Sciatic nerve (tissue), 2 donors: ENCODE measurements at places on chromosomes 3 and 15.

GRCh38 chr3:57063032-57063431 lies 2.6 kb downstream of the SPATA12 start:
- DNase-seq, result no peak

DNA sequence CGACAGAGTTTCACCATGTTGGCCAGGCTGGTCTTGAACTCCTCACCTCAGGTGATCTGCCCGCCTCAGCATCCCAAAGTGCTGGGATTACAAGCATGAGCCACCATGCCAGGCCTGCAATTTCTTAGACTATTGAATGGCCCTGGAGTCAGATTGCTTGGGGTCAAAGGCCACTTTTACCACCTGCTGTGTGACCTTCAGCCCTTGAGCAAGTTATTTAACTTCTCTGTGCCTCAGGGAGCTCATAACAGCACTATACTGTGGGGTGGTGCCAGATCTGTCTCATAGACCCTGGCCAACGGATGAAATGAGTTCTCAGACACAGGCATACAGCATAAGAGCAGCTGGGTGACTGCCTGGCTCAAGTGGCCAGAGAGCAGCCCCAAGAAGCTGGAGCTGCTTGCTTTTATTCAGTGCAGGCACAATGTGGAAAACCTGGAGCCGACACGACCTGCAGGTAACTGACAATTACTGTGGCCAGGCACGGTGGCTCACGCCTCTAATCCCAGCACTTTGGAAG lies 44.9 kb upstream of the FURIN start:
- no peak for DNase-seq

GRCh38 chr15:76682833-76683232 lies 222.3 kb downstream of the SCAPER start:
- no peak for DNase-seq

DNA sequence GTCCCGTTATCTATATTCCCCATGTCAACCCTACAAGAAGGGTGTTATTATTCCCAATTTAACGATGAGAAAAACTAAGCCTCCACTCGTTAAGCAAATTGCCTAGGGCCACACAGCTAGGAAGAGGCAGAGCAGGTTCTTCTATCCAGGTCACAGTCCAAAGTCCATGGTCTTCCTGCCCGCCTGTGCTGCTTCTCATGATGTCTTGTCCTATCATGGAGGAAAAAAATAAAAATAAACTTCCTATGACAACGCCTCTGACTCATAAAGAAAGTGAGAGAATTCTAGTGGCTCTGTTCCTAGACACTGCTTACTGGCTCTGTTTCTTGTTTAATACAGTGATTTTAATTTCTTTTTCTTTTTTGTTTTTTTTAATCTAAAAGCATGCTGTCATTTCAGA lies 9.7 kb downstream of the COL8A1 start:
- DNase-seq, result no peak

GRCh38 chr3:195352895-195353488 lies 82.0 kb upstream of the XXYLT1 start:
- DNase-seq, result no peak

DNA sequence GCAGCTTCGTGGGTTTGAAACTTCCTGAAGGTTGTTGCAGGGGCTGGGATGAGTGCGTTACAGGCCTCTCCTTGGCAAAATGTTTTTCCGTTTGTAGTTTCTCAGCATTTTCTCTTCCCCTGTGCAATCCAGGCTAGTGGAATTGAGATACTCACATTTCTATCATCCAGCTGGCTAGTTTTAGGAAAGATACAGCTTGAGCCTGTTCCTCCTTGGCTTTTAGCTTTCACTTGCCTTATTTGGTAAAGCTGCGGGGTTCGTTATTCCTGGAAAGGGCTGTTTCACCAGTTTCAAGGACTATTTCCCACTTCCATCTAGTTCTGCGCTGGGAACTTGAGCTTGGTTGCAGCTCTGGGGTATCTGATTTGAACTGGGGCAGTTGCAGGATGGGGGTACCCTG lies 90.3 kb downstream of the ITPR1 start:
- no peak for DNase-seq

DNA sequence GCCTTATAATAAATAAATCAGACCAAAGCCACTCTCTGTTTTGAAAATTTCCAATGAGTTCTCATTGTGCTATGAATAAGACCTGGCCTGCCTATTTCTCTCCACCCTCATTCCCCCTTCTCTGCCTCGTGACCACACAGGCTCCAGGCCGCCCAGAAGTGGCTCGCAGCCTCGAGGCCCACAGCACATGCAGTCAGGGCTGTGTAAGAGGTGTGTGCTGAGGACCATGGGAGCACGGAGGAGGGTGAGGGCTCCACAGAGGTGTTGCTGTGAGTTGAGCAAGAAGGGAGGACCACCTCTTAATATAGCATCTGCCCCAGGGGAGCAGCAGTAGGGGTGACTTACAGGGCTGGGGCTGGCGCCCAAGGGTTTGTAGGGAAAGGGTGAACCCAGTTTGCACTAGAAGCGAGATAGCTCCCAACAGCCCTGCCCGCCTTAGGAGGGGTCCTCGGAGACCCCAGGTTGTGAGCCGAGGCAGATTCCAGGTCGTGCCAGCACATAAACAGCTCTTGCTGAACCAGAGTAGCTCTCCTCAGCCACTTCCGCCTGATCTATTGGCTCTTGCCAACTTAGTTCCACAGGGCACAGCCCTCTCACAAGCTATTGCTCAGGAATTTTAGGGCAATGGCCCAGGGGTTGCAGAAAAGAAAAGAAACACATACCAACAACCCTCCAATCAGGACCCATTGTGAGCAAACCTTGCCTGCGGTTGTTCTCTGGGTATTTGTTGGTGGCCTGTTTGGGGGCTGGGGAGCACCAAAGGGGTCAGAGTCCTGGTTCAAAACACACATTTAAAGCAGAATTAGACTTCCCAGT lies 117.7 kb downstream of the MYLK start:
- DNase-seq, result no peak

- DNase-seq, result no peak
Measured at GRCh38 chr3:38497031-38497430, 891 bp downstream of the EXOG start.

DNA sequence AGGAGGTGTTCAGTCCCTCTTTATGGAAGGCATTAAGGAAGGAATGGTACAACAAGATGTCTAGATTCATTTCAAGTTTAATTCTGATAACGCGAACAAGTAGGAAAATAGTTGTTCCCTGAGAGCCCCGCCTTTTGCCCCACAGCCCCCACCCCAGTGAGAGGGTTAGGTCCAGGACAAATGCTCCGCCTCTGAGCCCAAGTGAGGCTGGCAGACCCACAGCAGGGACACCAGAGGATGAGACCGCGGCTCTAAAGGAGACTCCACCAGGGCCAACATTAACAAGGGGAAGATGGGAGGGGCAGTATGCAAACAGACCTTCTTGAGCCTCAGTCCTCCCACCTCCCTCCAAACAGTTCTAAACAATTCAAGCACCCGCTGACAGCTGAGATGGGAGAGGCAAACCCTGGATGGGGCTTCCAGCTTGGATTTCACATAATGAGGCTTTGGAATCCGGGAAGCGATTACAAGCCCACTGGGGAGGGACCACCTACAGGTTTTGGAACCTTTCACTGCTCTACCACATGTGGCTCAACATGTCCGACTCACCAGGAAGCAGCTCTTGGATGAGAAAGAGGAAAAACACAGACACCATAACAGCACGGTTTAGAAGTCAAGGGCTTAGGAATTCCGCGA lies 42.9 kb upstream of the IREB2 start:
- DNase-seq, result peak; percentile 62

GRCh38 chr3:16807391-16807790 lies 77.4 kb upstream of the PLCL2 start:
- DNase-seq, result no peak

GRCh38 chr3:50341996-50342650 lies 1.5 kb upstream of the RASSF1 start:
- no peak for DNase-seq

DNA sequence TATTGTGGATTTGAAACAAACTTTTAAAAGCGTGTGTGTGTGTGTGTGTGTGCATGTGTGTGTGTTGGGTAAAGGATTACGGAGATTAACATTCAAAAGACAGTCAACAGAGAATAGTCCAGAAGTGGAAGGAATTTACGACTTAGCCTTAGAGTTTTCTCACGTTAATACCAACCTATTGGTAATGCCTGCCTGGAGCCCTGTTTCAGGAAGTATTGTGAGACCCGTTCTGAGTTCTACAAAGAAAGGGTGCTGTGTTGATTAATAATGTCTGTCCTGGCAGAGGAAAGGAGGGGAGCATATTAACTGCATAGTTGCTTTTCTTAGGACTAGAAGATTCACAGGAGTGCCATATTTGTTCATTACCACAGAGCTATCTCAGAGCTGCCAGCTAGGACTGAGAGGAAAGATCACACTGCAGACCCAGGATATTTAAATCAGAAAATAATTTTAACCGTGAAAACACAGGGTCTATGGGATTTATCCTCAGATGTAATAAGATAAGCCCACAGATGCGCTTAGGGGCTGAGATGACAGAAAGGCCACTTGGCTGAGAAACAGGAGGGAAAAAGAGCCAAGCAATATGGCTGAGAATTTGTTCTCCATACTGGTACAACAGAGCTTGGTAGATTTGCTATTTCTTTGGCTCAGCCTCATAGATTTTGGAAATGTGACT lies 40.5 kb upstream of the FRMD4B start:
- no peak for DNase-seq

GRCh38 chr15:78859971-78860719 lies 12.5 kb upstream of the MORF4L1 start:
- peak; percentile 78 for DNase-seq

- DNase-seq, result no peak
Measured at GRCh38 chr15:88299497-88299896, 43.0 kb upstream of the NTRK3 start.

DNA sequence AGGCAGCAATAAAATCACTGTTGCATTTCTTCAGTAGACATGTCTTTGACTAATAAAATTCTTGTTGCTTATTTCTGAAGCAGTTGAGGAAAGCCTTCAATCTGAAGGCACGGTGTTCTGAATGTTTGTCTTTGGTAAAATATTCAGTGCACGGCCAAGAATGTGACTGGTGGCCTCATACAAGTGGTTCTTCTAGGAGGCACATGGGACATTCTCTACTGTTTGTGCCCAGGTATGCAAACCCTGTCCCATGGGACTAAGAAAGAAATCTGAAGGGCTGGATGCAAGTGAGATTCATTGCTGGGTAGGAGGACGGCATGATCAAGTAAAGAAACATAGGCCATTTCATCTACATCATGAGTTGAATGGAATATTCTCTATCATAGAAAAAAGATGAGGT lies 250.6 kb upstream of the NR2F2 start:
- DNase-seq, result no peak

DNA sequence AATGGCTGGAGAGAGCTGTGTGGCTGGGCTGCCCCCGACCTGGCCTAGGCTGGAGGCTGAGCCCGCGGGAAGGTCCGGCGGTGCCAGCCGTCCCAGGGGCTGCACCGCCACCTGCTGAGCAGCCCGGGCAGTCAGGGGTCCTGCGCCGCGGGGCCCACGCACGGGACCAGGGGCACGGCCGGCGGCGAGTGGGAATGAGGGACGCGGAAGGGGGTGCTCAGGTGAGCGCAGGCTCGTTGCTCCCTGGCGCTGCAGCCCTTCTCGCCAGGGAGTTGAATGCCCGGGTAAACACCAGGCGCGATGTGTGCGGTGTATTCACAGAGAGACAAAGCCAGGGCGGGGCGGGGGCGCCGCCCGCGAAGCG lies 666 bp upstream of the SEMA3F start:
- no peak for DNase-seq

GRCh38 chr15:38541026-38541425 lies 23.6 kb downstream of the RASGRP1 start:
- no peak for DNase-seq

DNA sequence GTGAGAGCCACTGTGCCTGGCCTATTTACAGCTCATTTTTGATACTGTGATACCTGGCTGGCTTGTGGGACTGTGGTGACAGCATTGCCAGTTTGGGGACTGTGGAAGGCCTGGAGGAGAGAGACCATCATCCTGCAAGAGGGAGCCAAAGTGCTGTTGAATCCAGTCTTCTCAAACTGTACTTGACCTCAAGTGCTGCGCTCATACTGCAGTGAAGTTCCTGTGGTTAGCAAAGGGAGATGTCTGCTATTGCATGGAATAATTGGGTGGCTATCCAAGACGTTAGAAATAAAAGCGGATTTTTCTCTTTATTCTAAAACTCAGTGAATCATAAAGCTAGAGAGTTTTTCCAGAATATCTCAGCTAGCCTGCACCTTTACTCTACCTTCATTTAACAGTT lies 83.4 kb downstream of the CCK start:
- DNase-seq, result no peak

GRCh38 chr3:123296261-123296660 lies 94.5 kb downstream of the SEC22A start:
- no peak for DNase-seq

DNA sequence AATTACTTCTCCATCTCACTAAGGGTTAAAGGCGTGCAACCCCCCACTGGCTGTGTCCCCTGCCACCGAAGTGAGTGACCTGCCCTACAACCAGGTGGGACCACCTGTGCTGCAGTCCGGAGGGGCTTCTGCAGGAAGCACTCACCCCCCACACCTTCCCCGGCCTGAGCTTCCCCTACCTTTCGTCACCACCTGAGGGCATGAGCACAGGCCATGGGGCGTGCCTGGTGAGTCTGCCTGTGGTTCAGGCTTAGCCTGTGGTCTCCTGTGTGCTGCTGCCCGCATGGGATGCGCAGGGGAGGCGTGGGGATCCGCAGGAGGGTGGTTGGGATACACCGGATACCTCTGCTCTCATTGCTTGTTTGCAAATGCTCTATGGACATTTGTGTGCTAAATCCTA lies 46.0 kb downstream of the KLHL25 start:
- peak; percentile 53 for DNase-seq

DNA sequence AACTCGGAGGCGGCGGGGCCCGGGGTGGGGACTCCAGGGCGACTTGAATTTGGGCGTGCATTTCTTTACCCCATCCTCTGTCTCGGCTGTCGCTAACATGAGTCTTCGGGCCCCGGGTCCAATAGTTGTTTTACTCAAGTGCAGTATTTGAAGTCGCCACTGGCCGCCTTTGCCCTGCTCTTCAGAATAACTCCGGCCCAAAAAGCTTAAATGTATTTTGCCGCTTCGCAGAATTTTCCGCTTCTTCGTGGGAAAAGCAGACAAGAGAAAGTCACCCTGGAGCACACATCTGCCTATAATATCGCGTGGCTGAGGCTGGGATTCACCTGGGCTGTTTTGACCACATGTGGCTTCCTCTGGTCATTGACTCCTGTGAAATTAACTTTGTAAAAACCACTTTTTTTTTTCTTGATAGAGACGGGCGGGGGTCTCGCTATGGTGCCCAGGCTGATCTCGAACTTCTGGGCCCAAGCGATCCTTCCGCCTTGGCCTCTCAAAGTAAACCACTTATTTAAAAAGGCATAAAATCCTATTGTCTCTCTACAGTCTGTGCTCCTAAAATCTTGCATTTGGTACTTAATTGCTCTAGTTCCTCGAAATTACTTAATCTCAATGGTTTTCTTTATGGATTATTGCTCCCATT lies 676 bp downstream of the CNOT10 start:
- DNase-seq, result no peak
